ENCODE measurements at places on chromosomes 5 and 9.

DNA sequence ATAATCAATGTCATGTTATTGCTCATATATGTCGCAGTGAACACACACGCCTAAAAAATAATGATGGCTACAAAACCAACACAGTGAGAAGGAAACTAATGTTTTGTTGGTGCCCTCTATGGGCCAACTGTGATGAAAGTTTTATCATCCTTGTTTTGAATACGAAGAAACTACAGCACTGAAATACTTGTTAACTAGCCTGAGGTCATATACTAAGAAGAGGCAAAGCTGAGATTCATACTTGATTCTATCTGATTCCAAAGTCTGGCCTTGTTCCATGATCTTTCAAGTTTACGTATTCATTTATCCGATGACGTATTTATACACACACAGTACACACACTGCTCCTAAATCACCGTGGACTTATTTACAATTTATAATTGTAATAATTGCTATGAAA lies 16.1 kb upstream of the DRD1 start:
- no peak for DNase-seq

GRCh38 chr9:134937164-134937555 lies 19.4 kb upstream of the FCN1 start:
- DNase-seq, result no peak

DNA sequence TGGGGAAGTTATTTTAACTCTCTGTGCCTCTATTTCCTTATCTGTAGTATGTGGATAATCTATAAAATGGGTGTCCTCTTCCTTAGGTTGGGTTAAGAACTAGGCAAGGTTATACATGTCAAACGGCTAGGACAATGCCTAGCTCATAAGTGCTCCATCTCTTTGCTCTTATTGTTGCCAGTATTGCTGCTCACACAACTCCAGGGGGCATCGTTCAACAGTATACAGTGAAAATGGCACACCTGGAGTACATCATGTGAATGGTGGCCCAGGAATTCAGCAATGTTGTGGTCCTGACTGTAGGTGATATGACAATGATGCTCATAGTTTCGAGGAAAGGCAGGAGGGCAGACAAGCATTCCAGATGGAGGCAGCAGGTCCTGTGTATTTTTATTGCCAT lies 30.1 kb downstream of the SLIT3 start:
- no peak for DNase-seq

GRCh38 chr9:5518171-5518936 lies 8.0 kb downstream of the PDCD1LG2 start:
- no peak for DNase-seq

DNA sequence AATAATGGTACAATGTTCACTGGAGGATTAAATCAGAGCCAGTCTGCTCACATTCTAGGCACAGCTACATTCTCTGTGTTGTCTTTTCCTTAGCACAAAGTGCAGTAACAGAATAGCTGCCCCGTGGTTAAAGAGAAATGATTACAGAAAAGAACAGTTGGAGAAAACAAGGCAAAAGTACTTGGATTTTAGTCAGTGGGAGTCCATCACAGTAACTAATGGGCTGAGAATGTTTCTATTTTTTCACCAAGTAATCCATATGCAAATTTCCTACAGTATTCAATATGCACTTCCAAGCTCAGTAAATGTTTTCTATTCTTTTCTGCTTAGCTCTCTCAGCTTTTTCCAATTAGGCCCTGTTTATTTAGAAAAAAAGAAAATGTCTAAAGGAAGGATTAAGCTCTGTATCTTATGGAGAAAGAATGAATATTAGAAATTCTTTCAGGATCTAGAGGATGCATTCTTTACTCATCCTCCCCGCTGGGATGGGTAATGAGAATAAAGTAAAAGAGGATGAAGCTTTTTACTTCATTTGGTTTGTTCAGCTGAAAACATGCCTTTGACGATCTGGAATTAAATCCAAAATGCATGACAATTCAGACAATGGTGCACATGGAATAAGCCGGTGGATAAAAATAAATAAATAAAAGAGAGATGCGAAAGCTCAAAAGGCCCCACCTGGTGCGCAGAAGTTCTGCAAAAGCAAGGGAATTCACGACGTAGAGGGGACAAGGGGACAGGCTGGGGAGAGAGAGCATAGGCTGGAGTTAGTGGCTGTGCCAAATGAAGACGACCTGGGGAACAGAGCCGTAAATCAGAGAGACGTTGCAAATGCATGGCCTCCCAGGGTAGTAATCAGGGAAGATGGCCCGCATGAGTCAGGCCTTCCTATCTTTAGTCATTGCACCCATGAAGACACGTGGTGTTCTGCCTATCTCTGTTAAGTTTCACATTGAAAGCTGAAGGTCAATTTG lies 345.2 kb downstream of the GLIS3 start:
- DNase-seq, result no peak

DNA sequence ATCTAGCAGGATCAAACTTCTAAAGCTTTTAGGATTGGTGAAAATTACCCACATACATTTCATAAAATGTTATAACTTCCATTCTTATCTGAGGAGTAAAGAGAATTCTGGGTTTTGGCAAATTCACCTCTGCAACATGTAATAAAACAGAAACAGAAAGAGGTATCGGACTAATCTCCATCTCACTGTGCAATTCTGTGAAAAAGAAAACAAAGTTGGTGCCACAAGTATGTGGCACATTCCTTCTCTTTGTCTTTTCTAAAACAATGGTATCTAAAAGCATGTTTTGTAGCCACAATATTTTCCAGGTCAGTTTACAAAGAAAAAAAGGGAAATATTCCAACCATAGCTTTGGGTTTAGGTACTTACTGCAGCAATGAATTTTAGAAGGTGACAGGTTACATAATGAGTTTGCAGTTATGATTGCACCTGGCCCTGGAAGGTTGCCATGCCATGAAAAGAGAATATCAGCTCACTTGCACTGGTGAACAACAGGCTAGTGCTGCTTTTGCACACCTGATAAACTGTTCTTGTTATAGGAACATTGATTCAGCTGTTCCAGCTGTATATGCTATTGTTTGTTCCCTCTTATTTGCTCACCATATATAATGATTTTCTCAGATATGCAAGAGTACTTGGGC lies 491.3 kb upstream of the MEF2C start:
- DNase-seq, result no peak

- DNase-seq, result no peak
These were observed 277.2 kb upstream of the MPDZ start for GRCh38 chr9:13556656-13557055.

- DNase-seq, result no peak
These were observed 577.7 kb upstream of the FTMT start for GRCh38 chr5:121273833-121274433.

GRCh38 chr5:19886123-19886917 lies 101.7 kb downstream of the CDH18 start:
- DNase-seq, result no peak

- no peak for DNase-seq
These were observed 594.9 kb downstream of the CCDC171 start for GRCh38 chr9:16147726-16148125.

DNA sequence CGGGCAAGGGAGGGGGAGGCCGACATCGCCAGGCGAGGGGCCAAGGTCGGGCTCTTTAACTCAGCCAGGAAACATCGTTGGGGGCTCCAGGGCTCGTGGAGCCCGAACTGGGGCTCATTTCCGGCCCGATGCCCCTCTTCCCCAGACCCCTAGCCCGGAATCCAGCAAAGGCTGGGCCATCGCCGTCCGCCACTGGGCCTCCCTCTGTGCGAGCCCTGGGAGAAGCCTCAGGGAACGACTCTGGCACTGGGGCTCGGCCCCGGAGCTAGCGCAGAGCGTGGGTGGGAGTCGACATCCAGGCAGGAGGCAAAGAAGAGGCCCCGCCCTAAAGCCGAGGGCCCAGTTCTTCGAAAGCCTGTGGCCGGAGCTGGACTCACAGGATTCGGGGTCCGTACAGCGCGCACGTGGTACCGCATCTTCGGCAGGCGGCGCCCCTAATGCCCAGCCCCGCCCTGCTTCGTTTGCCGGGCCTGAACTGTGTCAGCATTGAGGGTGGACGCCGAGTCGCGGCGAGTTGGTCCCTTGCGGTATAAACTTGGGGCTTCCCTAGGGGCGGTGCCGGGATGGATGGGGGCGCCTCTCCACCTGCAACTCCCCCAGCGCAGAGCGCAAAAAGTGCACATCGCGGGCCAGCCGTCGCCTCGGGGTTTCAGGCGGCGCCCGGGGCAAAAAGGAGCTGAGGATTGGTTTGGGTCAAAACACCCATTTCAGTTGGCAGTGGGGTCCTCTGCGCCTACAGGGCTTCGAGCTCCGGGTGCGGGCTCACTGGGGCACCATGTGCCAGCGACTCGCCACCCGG lies 3.6 kb upstream of the PAX5 start:
- DNase-seq, result no peak

DNA sequence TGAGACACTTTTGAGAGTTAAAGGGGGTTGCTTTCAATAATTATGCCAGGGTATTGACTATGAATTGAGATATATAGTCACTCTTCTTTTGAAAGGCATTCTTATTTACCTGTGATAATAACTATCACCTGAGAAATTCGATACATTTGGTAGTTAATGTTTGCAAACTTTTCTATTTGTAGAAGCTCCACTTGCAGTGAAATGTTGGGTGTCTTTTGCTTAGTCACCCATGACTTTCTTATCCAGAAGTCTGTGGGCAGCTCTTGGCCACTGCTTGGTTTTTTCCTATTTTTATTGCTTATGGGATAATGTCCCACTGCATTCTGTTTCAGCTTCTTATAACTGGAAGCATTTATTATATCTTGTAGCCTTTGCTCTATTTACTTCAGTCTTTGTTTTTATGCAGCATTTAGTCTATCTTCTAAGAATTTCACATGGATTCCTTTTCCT lies 3.9 kb downstream of the MACIR start:
- DNase-seq, result no peak

DNA sequence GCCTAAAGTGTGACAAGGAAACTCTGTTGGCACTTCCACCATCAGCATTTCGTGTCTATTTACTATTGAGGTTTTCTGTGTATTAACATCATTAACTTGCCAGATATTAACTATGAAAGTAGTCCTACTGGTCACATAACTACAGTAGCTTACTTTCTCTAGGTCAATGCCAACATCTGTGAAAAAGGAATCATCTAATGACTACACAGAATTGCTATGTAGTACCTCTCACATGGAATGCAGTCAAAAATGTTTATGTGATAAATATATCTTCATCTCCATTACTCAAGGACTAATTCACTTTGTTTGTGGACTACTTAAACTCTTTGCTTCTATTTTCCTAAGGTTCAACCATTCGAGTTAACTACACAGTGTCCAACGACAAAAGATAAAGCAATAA lies 2.1 kb downstream of the SCAI start:
- no peak for DNase-seq

DNA sequence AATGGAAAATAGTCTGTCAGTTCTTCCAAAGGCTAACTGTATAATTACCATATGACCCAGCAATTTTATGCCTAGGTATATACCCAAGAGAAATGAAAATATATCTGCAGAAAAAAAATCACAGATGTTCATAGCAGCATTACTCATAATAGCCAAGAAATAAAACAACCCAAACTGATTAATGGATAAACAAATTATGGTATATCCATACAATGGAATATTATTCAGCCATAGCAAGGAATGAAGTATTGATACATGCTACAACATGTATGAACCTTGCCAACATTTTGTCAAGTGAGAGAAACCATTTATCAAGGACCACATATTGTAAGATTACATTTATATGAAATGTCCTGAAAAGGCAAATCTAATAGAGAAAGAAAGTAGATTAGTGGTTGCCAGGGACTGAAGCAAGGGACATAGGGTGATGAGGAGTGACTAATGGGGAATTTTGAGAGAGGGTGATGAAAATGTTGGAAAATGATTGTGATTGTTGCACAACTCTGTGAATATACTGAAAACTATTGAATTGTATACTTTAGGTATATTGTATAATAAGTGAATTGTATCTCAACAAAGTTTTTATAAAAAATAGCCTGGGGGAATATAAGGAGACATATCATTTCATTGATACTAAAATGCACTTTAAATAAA lies 114.4 kb downstream of the PBX3 start:
- no peak for DNase-seq
